ENCODE measurements at places on chromosomes 16 and 17. TPM values are rescaled to one million over a fixed set of nuclear protein-coding genes. Genes with fewer than 3 reads are reported as not detected.
A peak's percentile ranks its signal among the peaks of the same experiment; 100 is the strongest.

DNA sequence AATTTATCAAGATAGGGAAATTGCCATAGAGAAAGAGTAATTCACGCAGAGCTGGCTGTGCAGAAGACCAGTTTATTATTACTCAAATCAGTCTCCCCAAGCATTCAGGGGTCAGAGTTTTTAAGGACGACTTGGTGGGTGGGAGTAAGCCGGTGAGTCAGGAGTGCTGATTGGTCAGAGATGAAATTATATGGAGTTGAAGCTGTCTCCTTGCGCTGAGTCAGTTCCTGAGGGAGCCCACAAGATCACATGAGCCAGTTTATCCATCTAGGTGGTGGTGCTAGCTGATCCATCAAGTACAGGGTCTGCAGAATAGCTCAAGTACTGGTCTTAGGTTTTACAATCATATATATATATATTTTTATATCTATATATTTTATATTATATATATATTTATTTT lies 6.0 kb upstream of the AQP8 start:
- DNase-seq: no peak
- no peaks in the 10 kb centered on the region for H3K4me1 ChIP-seq
- H3K27me3 ChIP-seq: peaks cover 8% of the 10 kb centered on the region
- no peak overlapping the region for H3K27ac ChIP-seq
- no peak overlapping the region for H3K4me3 ChIP-seq
- H3K36me3 ChIP-seq: peaks cover 2% of the 10 kb centered on the region

- peak; percentile 84 for DNase-seq
- peak overlapping the region; percentile 47 for H3K4me3 ChIP-seq
- no peak overlapping the region for H3K27ac ChIP-seq
- no peaks in the 10 kb centered on the region for H3K27me3 ChIP-seq
- no peaks in the 10 kb centered on the region for H3K4me1 ChIP-seq
- H3K36me3 ChIP-seq: peaks cover 2% of the 10 kb centered on the region
Measured at GRCh38 chr16:728131-728889, 1.4 kb downstream of the HAGHL start.

The KCNG4 gene
- total RNA-seq: not detected

GRCh38 chr17:83162035-83162745 lies 82.8 kb downstream of the METRNL start:
- no peaks in the 10 kb centered on the region for H3K27me3 ChIP-seq
- H3K4me3 ChIP-seq: no peak overlapping the region
- peak; percentile 76 for DNase-seq
- peaks cover 25% of the 10 kb centered on the region for H3K4me1 ChIP-seq
- H3K27ac ChIP-seq: peak overlapping the region; percentile 62
- peaks cover 23% of the 10 kb centered on the region for H3K36me3 ChIP-seq

The SLFN14 gene
- not detected for total RNA-seq

DNA sequence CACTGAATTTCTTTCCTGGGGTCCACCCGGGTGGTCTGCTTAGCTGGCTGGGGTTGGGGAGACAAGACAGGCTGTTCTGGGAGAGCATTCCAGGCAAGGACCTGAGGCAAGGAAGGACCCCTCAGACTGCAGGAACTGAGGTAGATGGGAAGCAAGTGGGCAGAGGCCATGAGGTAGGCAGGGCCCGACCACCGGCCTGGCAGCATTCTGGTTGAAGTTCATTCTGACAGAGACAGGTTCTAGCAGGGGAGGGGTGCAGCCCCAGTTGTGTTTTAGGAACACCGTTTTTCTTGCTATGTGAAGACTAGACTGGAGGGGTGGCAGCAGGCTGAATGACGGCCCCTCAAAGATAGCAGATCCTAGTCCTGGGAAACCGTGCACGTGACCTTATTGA lies 17.5 kb downstream of the B9D1 start:
- no peak for DNase-seq
- H3K27ac ChIP-seq: peak overlapping the region; percentile 44
- peaks cover 42% of the 10 kb centered on the region for H3K4me1 ChIP-seq
- H3K4me3 ChIP-seq: no peak overlapping the region

DNA sequence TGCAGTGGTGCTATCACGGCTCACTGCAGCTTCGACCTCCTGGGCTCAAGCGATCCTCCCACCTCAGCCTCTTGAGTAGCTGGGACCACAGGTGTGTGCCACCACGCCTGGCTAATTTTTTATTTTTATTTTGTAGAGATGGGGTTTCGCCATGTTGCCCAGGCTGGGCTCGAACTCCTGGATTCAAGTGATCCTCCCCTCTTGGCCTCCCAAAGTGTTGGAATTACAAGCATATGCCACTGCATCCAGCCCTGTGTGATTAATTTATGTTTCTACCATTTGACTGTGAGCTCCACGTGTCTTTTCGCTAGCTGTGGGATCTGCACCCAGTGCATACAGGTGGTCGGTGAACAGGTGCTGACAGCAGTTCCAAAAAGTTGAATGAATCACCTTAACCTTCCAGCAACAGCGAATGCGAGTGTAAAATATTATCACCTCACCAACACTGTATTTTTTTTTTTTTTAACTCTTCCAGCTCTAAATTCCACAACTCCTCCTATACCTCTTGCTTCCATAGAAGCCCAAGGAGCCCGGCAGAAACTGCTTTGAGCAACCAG lies 484 bp upstream of the NUDT7 start:
- DNase-seq: no peak
- H3K27ac ChIP-seq: peak overlapping the region; percentile 53
- peaks cover 10% of the 10 kb centered on the region for H3K4me1 ChIP-seq
- H3K36me3 ChIP-seq: no peaks in the 10 kb centered on the region
- peak overlapping the region; percentile 82 for H3K4me3 ChIP-seq

GRCh38 chr17:52027620-52028295 lies 130.8 kb downstream of the CA10 start:
- H3K27ac ChIP-seq: peak overlapping the region; percentile 52
- peaks cover 33% of the 10 kb centered on the region for H3K4me1 ChIP-seq
- DNase-seq: no peak
- H3K4me3 ChIP-seq: no peak overlapping the region
- no peaks in the 10 kb centered on the region for H3K36me3 ChIP-seq

GRCh38 chr16:70696952-70697593 lies 11.2 kb upstream of the MTSS2 start:
- no peak for DNase-seq
- peak overlapping the region; percentile 98 for H3K27ac ChIP-seq
- H3K4me1 ChIP-seq: peaks cover 99% of the 10 kb centered on the region
- H3K36me3 ChIP-seq: peaks cover 3% of the 10 kb centered on the region
- H3K27me3 ChIP-seq: no peaks in the 10 kb centered on the region

The GOT2 gene
- 61.6 TPM for total RNA-seq

DNA sequence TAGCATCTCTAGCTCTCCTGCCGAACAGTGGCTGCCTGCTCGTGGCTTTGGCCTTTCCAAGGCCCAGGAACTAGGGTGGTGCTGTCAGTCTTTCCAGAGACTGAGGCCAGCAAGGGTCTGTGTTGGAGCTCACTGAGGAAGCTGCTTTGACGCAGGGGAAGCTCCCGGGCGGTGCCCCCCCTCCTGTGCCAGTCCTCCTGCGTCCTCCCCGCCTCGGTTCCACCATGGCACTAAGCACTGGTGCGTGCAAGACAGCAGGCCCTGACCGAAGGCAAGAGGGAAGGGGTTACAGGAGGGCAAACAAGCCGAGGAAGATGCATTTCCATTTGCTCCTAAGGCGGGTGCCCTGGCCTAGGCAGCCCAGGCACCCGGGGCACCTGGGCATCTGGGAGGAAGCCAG lies 4.5 kb downstream of the CYB561 start:
- H3K4me3 ChIP-seq: no peak overlapping the region
- no peaks in the 10 kb centered on the region for H3K36me3 ChIP-seq
- DNase-seq: no peak
- no peaks in the 10 kb centered on the region for H3K27me3 ChIP-seq

DNA sequence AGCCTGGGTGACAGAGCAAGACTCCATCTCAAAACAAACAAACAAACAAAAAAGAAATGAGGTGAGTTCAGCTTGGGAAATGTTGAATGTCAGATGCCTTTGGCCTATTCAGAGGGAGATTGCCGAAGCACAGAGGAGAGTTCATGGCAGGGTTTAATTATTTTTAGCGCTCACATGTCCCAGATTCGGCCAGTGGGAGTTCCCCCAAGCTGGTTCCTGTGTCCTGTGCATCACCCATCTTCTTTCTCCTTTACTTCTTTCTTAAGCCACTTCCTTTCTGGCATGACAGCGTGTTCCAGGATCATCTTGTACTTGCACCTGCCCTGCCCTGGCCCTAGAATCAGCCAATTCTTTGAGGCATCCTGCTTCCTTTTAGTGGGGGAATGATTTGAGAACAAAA lies 9.2 kb downstream of the MPV17L start:
- DNase-seq: no peak
- no peak overlapping the region for H3K27ac ChIP-seq
- no peaks in the 10 kb centered on the region for H3K27me3 ChIP-seq
- H3K4me3 ChIP-seq: no peak overlapping the region
- no peaks in the 10 kb centered on the region for H3K4me1 ChIP-seq

The ARL5C gene
- not detected for total RNA-seq

DNA sequence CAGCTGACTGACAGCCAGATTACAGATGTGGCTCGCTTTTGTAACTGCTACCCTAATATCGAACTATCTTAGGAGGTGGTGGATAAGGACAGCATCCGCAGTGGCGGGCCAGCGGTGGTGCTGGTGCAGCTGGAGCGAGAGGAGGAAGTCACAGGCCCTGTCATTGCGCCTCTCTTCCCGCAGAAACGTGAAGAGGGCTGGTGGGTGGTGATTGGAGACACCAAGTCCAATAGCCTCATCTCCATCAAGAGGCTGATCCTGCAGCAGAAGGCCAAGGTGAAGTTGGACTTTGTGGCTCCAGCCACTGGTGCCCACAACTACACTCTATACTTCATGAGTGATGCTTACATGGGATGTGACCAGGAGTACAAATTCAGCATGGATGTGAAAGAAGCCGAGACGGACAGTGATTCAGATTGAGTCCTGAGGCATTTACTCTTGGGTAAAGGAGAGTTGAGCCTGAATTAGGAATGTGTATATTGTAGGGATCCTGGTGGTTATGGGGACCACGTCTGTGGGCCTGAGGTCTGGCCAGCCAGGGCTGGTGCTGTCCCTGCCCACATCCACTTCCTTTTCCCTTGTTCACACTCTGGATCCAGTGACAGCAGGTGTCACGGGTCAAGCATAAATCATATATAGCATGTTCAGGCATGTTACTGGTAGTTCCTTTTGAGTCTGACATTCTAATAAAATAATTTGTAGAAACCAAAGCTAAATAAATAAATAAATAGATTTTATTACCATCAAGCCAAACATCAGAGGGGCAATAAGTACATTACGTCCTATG lies 89.0 kb upstream of the SMURF2 start:
- H3K27me3 ChIP-seq: no peaks in the 10 kb centered on the region
- peaks cover 5% of the 10 kb centered on the region for H3K4me1 ChIP-seq

DNA sequence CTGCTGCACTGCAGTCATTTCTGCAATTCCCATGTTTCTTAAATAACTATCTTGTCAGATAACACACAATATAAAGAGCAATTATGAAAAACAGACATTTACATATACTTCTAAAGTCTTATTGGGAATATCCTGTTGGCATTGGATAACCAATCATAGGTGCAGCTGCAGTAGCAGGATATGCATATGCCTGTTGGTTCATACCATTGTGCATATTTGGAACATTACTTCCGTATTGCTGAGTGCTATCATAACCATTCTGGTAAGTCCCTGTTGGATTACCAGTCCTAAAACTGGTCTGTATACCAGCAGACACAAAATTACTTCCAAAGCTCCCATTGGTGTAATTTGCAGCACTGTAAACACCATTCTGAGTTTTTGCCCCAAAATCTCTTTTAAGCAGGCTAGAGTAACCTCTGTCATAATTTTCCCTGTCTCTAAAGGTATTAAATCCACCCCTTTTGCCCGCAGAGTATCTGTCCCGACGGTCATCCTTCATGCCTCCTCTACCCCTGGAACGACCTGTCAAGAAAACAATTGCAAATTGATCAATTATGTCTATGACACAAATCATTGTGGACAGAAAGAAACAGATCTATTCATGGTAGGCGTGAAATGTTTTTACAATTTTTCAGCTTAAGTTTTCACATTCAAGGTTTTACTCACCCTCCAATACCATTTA lies 3.1 kb upstream of the POLG2 start:
- DNase-seq: no peak
- H3K27me3 ChIP-seq: no peaks in the 10 kb centered on the region
- H3K4me3 ChIP-seq: no peak overlapping the region
- peaks cover 64% of the 10 kb centered on the region for H3K36me3 ChIP-seq
- peaks cover 74% of the 10 kb centered on the region for H3K4me1 ChIP-seq

The SP6 gene
- 0.16 TPM for total RNA-seq
